Omental fat pad (tissue), 4 donors: ENCODE measurements at places on chromosomes 2 and 18. TPM values are rescaled to one million over a fixed set of nuclear protein-coding genes. Genes with fewer than 3 reads are reported as not detected.

Gene PLEK
- 29.3 TPM for total RNA-seq

Gene SIX2
- 26.3 TPM for total RNA-seq

- DNase-seq: no peak
Observed at GRCh38 chr2:126878601-126879000, 20.1 kb upstream of the TEX51 start.

GRCh38 chr2:24058564-24059271 is 9.2 kb downstream of the FKBP1B start:
- DNase-seq: no peak

DNA sequence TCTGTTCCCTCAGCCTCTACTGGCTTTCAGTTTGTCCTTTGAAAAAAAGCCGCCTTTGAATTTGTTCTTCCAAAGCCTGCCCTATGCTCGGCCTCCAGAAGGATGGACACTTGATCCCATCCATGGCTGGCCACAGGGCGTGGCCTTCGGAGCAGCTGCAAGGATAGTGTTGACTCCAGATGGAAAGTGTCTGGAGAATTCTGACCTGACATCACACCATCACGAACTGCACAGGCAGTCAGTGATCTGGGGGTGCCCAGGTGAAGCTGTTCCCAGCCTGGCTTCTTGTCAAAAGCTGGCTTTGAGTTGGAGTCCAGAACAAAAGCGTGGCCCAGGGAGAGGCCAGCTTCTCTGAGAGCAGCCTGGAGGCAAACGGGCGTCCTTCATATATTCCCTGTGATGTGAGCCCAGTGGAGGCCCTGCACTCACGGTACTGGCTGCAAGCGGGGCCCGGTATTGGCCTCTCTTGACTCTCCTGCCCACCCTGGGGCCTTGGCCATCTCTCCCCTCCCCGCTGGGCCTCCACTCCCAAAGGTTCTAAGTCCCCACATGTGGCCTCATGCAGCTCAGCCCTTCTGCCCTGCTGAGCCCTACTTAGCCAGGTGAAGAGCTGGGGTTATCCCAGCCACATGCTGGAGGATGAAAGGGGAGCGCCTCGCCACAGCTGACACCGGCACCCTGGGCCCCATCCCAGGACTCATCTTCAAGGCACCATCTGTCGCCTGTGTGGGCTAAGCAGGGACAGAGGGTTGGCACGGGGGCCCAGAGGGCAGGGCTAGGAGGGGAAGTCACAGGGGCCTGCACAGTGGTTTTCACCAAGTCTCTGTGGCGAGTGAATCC is 20.4 kb upstream of the ATOH8 start:
- no peak for DNase-seq

- DNase-seq: no peak
Observed at GRCh38 chr2:206798000-206798399, 32.6 kb downstream of the FASTKD2 start.

GRCh38 chr2:224793946-224794345 is 77.8 kb upstream of the CCDC195 start:
- DNase-seq: no peak

Gene TMEM200C
- total RNA-seq: not detected

- no peak for DNase-seq
Observed at GRCh38 chr2:54887850-54888545, 162.3 kb downstream of the RTN4 start.

- no peak for DNase-seq
Observed at GRCh38 chr18:47996091-47996541, 65.7 kb upstream of the SMAD2 start.

Gene LBX2
- 5.6 TPM for total RNA-seq

DNA sequence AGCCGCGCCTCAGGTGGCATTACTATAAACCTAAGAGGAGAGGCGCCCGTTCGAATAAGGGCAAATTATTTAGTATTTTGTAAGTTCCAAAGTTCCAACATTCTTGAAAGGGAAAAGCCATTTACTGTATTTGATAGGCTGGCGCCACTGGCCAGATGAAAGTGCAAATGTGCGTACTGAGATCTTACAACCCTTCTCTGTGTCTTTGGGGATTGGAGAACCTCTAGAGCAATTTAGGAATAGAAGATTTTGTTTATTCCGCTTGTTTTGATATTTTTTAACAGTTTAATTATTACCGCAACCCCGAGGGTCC is 467 bp upstream of the WDR35 start:
- no peak for DNase-seq

Gene UGT1A8
- not detected for total RNA-seq

Gene SGPP2
- 4.6 TPM for total RNA-seq

Gene PAX8
- 9.4 TPM for total RNA-seq

GRCh38 chr2:142478206-142478605 is 347.4 kb upstream of the LRP1B start:
- DNase-seq: no peak
